ENCODE measurements at places on chromosomes 6 and 20. TPM values are rescaled to one million over a fixed set of nuclear protein-coding genes. Genes with fewer than 3 reads are reported as not detected.

Gene FAM83C
- not detected for total RNA-seq

Gene WFDC12
- total RNA-seq: not detected

Gene HLA-DRB5
- total RNA-seq: not detected

Gene RAET1E
- total RNA-seq: not detected

Gene CNPY3
- 58.1 TPM for total RNA-seq

Gene SRXN1
- total RNA-seq: 49.6 TPM

Gene PARD6B
- 1.1 TPM for total RNA-seq

Gene TP53TG5
- not detected for total RNA-seq

Gene LPIN3
- total RNA-seq: 4.1 TPM

Gene RHAG
- total RNA-seq: not detected

Gene SNAP91
- not detected for total RNA-seq

Gene HLA-DQB2
- not detected for total RNA-seq

Gene NOX3
- not detected for total RNA-seq

Gene PRDM13
- total RNA-seq: not detected

Gene NNAT
- total RNA-seq: 13.8 TPM

Gene BMP5
- not detected for total RNA-seq

Gene BPIFA1
- not detected for total RNA-seq

Gene CCN6
- not detected for total RNA-seq

Gene FAM162B
- 1.5 TPM for total RNA-seq

Gene SNX21
- 24.7 TPM for total RNA-seq

Gene SS18L1
- total RNA-seq: 17.1 TPM

Gene CENPW
- 0.82 TPM for total RNA-seq

Gene F13A1
- total RNA-seq: not detected

Gene ENPP5
- 0.19 TPM for total RNA-seq

Gene SRSF12
- 0.44 TPM for total RNA-seq

Gene PRDM1
- total RNA-seq: 3.8 TPM

Gene SLC35D3
- not detected for total RNA-seq

Gene CST2
- not detected for total RNA-seq

Gene FAM184A
- 0.34 TPM for total RNA-seq

Gene SLC17A4
- total RNA-seq: not detected

Gene MICB
- total RNA-seq: 14.5 TPM

Gene SPACA1
- not detected for total RNA-seq

Gene SMLR1
- total RNA-seq: not detected

Gene PGBD1
- total RNA-seq: 9.1 TPM

Gene SNAI1
- total RNA-seq: 6.9 TPM

Gene SMIM29
- 46.6 TPM for total RNA-seq

Gene MUC21
- total RNA-seq: not detected

Gene ZNF311
- total RNA-seq: 0.05 TPM

Gene FOXS1
- 0.82 TPM for total RNA-seq

Gene HLA-DQA2
- total RNA-seq: not detected

Gene SUMO4
- 1.4 TPM for total RNA-seq

Gene PSMA7
- 425 TPM for total RNA-seq

Gene COL9A3
- total RNA-seq: 1.8 TPM

Gene BMP7
- total RNA-seq: 3.6 TPM

Gene NFATC2
- total RNA-seq: 10.1 TPM

Gene KCNB1
- total RNA-seq: not detected

Gene NKAPL
- 0.99 TPM for total RNA-seq

Gene C20orf204
- 6.8 TPM for total RNA-seq

Gene GPR63
- total RNA-seq: 0.10 TPM

Gene MMP24
- total RNA-seq: 6.5 TPM

Gene MRPL14
- 66.2 TPM for total RNA-seq

Gene STX11
- total RNA-seq: 16.0 TPM

Gene SIRPB2
- total RNA-seq: 0.97 TPM

Gene STMND1
- not detected for total RNA-seq

Gene POLR1H
- 26.4 TPM for total RNA-seq

Gene MYLK2
- 2.9 TPM for total RNA-seq

Gene CGA
- total RNA-seq: not detected

Gene RAMACL
- total RNA-seq: 1.6 TPM

Measured in glomerular endothelial cell (primary cell).